ENCODE measurements at places on chromosomes 16 and 17.

- DNase-seq, result no peak
Measured at GRCh38 chr16:80009971-80010659, 409.6 kb upstream of the MAF start.

- DNase-seq, result peak; percentile 7
Measured at GRCh38 chr17:49557312-49558024, 18.2 kb upstream of the NXPH3 start.

GRCh38 chr17:17132746-17133145 is 73.4 kb downstream of the PLD6 start:
- no peak for DNase-seq

GRCh38 chr16:54067322-54068065 is 219.1 kb downstream of the IRX3 start:
- DNase-seq, result no peak

DNA sequence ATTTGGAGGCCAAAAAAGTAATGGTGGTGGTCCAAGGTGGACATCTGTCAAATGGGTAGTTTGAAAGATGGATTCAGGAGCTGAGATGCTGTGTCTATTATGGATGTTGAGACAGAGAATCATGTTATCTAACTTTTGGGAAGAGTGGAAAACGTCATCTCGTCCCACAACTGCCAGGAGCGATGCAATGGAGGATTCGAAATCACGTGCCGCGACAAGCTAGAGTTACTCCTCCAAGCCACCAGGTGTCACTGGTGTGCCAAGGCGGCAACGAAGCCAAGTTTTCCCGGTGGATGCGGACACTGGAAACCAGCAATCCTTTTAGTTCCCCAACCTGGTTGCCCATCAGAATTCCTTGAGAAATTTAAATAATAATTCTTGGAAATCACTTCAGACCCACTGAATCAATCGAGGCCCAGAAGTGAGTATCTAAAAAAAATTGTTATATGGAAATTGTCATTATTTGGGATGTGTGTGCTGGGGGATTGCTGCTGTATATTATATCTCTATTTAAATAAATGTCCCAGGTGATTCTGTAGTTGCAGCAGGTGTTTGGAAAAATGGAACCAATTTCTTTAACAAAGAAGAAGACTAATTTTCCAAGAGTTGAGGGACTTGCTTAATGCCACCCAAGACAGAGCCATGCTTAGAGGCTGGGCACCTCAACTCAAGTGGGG is 206.1 kb downstream of the HAPSTR1 start:
- no peak for DNase-seq

- peak; percentile 15 for DNase-seq
Measured at GRCh38 chr17:48624544-48625494, 1.3 kb downstream of the HOXB9 start.

GRCh38 chr17:80890196-80890920 is 101.3 kb upstream of the CHMP6 start:
- peak; percentile 63 for DNase-seq

DNA sequence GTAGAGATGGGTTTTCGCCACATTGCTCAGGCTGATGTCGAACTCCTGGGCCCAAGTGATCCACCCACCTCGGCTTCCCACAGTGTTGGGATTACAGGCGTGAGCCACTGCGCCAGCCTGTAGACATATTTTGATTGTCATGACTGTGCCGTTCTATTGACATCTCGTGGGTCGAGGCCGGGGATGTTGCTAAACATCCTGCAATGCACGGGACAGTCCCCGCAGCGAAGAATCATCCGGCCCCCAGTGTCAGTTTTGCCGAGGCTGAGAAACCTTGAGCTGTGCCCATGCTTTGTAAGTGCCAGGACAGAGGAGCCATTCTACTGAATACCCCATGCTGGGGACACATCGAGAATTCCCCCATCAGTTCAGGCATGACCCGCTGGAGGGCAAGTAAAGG is 69.1 kb upstream of the GSE1 start:
- DNase-seq, result no peak

DNA sequence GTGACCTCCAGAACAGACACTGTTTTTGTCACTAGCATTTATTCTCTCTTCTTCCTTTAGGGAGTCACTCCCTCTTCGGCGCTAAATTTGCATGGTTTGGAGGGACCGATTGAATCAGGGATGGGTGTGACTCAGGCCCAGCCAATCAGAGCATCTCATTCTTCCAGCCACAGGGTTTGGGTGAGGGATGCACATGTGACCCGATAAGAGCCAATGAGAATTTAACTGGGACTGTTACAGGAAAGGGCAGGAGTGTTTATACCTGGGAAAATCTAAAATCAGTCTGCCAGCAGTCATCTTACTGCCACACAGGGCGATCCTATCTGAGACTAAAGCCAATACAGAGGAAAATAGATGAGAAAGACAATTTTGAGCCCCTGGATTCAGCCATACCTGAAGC is 351.2 kb upstream of the ERCC4 start:
- DNase-seq, result no peak

DNA sequence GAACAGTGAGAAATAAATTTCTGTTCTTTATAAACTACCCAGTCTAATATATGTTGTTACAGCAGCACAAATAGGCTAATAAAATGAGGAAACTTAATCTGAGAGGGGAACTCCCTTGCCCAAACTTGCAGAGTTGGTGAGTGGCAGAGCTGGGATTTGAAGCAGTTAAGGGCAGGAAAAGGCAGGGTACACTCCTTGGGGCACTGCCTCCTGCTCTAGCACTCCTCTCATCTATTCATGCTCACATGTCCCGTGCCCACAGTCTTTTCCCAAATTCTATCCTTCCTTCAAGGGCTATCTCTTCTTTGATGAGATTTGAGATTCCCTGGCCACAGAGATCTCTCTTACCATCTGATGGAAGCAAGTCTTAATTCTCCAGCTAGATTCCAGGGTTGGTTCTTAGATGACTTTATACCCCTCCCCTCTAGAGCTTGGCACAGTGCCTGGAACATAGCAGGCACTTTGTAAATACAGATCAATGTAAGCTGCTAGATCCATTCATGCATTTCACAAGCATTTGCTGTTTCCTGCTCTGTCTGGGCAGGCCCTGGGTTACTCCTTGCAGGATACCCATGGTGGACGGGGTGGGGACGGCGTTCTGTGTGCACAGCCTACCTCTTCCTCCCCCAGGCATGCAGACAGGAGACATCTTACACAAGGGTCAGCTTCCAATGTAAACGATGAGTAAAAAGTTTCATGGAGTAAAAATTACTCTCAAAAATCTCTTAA is 39.2 kb upstream of the ABCC12 start:
- no peak for DNase-seq

GRCh38 chr17:16419074-16419928 is 3.9 kb downstream of the TRPV2 start:
- DNase-seq, result peak; percentile 72

- DNase-seq, result no peak
Measured at GRCh38 chr17:81391936-81392908, 3.0 kb upstream of the BAHCC1 start.

DNA sequence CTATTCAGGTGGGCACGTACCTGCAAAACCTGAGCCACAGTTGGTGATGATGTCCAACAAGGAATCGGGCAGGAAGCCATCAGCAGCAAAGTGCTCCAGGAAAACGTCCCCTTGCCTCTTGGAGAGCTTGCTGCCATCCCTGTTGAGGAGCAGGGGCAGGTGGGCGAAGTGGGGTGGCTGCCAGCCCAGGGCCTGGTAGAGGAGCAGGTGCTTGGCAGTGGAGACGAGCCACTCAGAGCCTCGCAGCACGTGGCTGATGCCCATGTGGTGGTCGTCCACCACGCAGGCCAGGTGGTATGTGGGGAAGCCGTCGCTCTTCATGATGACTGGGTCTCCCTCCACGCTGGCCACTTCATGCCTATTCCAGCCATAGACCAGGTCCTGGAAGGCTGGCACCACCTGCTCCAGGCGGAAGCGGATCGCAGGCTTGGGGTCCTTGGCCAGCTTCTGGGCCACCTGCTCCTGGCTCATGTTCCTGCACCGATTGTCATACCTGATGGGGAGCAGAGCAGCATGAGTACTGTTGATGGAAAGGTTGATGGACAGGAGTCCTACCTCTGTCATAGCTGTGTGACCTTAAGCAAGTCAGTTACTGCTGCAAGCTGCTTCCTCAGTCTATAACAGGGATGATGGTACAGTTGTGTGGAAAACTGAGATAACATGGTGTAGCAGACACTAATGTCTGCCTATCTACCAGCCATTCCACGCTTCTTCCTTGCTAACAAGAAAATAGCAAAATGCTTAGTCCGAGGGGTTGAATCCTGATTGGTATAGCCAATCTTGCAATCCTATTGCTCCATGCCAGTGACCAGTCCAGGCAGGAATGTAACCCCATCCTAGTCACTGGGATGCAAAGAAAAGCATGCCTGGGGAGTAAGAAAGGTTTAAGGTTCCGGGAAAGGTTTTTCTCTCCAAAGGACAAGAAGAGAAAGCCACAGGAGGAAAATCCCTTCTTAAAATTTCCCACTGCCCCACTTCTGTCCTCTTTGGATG is 22.0 kb downstream of the EARS2 start:
- DNase-seq, result no peak

DNA sequence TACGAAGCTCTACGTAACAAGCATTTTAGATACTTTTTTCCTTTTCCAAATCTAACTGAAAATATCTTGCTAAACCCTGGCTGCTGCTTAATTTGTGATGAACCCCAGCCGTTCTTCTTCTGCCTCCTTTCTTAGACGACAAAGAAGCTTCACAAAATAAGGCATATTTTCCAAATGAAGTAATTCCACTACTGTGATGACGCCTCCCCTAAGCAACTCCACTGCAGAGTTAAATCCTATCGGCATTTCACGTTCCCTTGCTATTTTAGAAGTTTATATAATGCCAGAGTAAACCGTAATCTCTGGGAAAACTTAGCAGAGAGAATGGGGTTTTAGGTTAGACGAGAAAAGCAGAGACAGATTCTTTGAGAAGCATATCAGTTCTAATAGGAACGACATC is 683.1 kb upstream of the SALL1 start:
- no peak for DNase-seq

DNA sequence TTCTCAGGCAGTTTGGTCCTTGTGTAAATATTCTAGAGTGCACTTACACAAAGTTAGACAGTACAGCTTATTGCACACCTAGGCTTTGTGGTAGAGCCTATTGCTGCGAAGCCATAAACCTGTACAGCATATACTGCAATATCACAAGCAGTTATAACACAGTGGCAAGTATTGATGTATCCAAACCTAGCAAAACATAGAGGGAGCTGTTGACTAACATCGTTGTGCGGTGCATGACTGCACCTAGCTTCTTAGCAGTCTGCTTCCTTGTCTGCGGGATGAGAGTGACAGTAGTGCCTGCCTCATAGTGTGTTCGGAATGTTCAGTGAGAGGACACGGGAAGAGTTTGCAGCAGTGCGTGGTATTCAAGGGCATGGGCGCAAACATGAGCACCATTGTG is 78.9 kb downstream of the MPRIP start:
- no peak for DNase-seq

DNA sequence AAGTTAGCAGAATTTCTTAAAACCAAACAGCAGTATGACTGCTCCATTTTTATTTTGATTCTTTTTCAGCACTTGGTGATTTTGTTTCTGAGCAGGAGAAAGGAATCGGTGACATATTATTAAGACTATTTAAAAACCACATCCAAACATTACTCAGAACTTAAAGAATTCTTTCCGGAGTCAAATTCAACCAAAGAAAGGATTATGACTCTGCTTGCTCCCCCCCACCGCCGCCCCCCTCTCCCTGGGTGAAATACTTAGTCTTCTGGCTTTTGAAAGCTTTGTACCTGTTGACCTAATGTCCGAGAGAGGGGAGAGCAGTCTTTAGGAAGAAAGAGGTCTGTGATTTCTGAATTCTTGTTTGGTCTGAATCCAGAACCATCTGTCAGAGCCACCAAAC is 17.9 kb upstream of the COL1A1 start:
- no peak for DNase-seq

DNA sequence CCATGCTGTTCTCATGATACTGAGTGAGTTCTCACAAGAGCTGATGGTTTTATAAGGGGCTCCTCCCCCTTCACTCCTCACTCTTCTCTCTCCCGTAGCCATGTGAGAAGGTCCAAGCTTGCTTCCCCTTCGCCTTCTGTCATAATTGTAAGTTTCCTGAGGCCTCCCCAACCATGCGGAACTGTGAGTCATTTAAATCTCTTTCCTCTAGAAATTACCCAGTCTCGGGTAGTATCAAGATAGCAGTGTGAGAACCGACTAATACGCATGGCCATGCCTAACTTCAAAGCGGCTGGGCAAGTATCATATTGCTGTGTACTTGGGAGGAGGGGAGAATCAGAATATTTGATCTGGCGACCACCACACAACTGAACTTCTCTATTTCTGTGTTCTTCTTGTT is 88.3 kb downstream of the PRKCB start:
- DNase-seq, result no peak

- no peak for DNase-seq
Measured at GRCh38 chr16:86581458-86581857, 3.1 kb downstream of the FOXL1 start.

GRCh38 chr17:80244871-80245509 is 15.7 kb upstream of the RNF213 start:
- DNase-seq, result no peak

GRCh38 chr17:6241996-6242395 is 171.8 kb downstream of the WSCD1 start:
- no peak for DNase-seq

DNA sequence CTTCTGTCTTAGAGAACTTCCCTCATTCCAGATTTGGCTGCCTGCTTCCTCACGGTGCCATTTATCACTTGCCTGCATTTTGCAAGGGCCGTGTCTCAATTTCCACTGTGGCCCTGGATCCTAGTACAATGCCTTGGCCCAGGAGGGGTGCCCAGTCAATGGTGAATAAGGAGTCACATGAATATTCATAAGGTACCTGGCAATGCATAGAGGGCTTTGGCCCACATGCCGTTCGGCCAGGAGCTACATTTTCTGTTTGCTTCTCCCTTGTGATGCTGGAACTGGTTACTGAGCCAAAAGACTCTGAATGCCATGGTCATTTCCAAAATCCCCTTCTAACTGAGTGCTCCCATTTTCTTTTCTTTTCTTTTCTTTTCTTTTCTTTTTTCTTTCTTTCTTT is 4.8 kb upstream of the PIRT start:
- no peak for DNase-seq

DNA sequence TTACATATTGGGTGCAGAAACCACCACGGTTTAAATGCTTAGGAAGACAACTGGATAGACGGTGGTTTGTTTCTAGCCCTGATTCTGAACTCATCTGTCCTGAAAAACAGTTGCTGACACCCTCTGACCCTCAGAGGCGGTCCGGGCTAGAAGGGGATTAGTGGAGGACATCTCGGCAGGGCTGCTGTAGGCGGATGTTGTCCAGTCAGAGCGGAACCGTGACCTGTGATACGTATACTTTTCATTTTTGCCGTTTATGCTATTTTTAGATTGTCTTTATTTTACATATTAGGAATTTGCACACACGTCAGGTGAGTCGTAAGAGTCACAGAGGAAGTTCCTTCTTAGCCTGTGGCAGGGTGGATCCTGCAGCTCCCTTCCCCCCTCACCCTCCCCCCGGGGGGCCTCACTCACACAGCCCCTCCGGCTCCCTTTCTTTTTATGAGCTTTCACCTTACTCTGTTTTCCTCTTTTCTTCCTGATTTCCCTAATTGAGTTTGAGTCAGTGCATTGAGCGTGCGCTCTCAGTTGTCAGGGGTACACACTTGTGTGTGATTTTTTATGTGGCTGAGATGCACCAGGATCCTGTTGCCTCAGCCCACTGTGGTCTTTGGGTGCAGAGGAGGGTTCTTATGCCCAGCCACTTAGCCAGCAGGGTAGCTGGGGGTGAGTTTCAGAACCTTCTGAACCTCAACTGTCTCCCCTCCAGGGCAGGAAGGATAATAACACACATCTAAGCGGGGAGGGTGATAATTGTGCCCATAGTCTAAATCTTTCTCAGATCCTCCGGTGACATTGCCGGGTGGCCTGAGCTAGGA is 211.1 kb upstream of the CHMP6 start:
- DNase-seq, result no peak

GRCh38 chr16:27102701-27103575 is 36.2 kb downstream of the C16orf82 start:
- DNase-seq, result no peak

GRCh38 chr16:68972720-68973119 is 129.4 kb downstream of the TANGO6 start:
- no peak for DNase-seq

Data from stimulated activated naive CD4-positive, alpha-beta T cell treated with Interleukin-2 at 50 U/mL for 16 hours (primary cell).